SK-N-SH treated with all-trans-retinoic acid at 6 μM for 48 hours (cell line): ENCODE measurements at places on chromosomes 16 and 17.

- peak; percentile 40; the same call in 2 of the 3 replicates for ATAC-seq
Measured at GRCh38 chr17:957856-958421, 21.6 kb downstream of the NXN start.

GRCh38 chr17:48720266-48721008 is 1.9 kb downstream of the PRAC1 start:
- no peak for ATAC-seq

GRCh38 chr17:61261001-61261637 is 138.5 kb upstream of the TBX2 start:
- no peak for ATAC-seq

DNA sequence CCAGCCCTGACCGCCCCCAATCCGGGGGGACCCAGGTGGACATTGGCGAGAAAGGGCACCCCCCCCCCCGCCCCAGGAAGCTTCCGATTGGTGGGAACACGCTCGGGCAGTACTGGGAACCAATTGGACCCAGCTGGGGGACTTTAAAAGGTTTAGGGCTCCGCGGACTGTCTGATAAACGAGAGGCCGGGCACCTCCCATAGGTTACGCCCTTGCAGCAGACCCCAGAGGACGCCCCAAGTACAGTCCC is 245 bp downstream of the TMEM256 start:
- peak; percentile 67 for ATAC-seq

DNA sequence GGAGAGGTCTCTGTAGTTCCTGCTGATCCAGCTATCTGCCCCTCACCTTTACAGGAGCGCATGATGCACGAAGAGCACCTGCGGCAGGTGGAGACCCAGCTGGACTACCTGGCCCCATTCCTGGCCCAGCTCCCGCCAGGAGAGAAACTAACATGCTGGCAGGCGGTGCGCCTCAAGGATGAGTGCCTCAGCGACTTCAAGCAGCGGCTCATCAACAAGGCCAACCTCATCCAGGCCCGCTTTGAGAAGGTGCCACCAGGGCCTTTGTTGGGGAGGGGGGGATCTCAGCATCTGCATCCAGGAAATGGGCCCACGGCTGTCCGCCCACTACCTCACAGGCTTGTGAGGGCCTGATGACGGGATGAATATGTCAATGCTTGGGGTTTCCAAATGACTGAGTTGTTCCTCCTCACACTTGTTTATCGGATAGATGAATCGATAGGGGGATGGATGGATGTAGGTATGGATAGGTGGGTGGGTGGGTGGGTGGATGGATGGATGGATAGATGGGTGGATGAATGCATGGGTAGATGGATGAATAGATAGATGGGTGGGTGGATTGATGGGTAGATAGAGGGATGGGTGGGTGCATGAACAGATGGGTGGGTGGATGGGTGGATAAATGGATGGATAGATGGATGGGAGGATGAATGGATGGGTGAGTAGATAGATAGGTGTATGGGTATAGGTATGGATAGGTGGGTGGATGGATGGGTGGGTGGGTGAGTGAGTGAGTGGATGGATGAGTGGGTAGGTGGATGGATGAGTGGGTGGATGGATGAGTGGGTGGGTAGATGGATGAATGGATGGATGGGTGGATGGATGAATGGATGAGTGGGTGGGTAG is 7.0 kb upstream of the KATNB1 start:
- no peak for ATAC-seq

GRCh38 chr16:85639529-85640253 is 26.6 kb downstream of the GSE1 start:
- peak; percentile 38; the same call in 2 of the 3 replicates for ATAC-seq

DNA sequence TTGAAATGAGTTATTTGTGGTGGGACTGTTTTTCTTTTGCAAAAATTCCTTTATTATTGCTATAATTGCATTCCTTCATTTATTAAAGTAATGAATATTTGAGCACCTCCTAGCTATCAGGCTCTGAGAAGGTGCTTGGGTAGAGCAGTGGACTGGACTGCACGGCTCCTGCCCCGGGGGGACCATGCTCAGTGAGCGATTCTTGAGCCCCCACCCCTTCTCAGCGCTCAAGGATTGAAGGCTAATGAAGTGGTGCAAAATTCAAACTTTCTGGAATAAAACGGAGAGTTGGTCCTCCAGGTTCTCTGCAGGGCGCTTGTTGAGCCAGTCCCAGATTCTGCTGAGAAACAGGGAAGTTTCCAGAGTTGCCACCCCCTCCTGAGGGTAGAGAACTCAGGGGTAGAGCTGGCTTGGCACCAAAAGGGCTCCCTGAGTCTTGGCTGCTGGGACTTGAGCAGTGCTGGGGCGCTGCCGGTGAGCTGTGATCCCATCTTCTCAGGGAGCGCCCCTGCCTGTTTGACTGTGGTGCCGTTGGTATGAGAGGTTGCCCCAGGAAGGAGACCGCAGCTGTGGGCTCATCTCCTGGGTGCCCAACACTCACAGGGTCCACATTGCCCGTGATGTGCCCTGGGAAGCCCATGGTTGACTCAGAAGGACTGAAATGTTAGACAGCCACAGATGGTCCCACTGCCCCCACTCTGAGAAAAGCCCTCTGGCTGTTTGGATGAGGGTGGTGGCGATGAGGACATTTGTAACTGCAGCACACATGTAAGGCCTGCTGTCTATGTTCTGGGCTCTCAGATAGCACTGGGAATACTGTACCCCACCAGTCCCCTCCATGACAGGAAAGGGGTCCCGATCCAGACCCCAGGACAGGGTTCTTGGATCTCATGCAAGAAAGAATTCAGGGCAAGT is 20.0 kb downstream of the KSR1 start:
- no peak for ATAC-seq

GRCh38 chr17:73192894-73193701 is at the start of gene COG1:
TSS of gene COG1 (plus strand) at chr17:73193055. CDS start at chr17:73193070, 15 bp downstream.
- peak; percentile 82 for ATAC-seq

DNA sequence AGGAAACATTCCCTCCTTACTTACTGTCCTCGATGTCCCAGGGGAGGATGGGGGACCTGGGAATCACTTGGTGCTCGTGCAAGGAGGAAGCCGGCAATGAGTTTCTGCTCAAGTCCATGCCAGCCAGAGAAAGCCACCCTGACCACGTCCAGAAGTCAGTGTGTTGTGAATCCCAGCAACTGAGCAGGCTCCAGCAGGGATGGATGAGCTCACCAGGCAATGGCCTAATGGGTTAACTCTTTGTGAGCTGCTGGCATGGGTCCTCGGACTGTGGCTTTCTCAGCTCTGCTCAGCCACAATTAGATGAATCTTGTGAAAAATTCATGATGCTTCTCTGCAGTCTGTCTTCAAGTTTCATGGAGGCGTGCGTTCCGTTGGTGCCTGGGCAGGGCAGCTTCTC is at the start of gene PIRT:
Gene PIRT, minus strand, starts transcription at position 167 of the 400 bp plus-strand sequence. CDS start 12,442 bp downstream, outside the sequence.
- no peak for ATAC-seq

DNA sequence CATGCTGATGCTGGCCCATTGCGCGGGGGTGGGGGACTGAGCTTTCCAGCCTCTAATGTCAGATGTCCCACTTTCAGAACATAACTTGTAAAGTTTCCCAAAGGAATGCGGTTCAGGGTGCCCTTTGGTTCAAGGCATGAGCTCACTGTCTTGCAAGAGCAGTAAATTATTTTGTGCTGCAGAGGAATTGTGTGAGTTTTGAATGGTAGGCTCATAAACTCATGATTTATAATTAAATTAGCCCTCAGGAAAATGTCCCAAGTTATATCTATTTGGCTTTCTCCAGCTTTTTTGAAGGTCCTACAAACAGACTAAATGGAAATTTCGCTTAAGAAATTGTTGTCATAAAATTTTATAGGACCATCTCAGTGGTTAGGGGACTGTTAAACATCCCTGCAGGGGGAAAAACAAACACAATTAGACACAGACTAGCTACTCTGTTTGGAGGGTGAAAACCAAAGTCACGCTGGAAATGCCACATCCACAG is 321.8 kb downstream of the HS3ST3B1 start:
- no peak for ATAC-seq

DNA sequence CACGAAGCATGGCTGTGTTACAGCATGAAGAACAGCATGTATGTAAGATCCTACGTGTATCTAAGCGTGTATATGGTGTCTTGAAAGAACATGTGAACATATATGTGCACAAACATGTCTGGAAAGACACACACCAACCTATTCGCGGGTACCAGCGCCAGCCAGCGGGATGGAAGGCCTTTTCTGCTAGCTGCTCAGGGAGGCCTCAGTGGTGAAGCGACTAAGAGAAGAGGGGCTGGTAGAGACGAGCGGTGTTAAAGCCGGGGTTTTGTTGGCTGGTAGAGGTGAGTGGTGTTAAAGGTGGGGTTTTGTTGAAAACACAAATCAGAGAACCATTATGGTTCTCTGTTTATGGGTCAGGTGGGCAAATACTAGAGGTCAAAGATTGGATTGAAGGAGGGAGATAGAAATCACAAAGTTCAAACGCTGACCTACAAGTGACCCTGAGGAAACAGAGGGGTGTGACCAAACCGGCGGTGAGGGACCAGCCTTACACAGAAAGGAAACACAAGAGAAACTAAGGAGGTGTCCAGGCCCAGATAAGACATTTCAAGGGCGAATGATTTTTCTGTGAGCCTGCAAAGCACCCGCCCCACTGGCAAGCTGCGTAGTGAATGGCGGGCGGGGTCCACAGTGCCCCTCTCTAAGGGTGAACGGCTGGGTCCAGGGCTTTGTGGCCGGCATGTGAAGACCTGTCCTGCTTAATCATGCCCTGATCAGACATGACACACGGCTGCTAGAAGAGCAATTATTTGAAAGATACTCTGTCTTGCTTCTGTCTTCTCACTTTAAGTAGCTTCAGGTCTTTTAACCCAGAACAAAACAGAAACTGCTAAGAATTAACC is 8.1 kb downstream of the ZCCHC14 start:
- ATAC-seq = peak; percentile 6; the same call in 1 of the 3 replicates

DNA sequence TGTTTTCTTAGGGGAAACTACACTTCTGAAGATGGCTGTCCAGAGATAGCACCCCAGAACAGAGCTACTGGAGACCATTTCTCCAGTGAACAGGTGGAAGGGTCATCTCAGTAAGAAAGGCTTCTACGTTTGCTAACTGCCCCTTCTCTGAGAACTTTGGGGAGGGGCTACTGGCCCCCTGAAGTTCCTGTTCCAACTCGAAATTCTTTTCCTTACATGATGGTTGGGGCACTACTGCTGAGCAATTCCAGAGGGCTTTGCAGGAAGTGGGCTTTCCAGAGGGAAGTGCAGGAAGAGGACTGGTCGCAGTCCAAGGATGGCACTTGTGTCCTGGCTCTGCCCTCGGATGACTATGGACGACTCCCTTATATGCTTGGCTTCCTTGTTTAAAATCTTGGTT is 31.2 kb downstream of the TOM1L2 start:
- ATAC-seq = peak; percentile 1; the same call in 2 of the 3 replicates

DNA sequence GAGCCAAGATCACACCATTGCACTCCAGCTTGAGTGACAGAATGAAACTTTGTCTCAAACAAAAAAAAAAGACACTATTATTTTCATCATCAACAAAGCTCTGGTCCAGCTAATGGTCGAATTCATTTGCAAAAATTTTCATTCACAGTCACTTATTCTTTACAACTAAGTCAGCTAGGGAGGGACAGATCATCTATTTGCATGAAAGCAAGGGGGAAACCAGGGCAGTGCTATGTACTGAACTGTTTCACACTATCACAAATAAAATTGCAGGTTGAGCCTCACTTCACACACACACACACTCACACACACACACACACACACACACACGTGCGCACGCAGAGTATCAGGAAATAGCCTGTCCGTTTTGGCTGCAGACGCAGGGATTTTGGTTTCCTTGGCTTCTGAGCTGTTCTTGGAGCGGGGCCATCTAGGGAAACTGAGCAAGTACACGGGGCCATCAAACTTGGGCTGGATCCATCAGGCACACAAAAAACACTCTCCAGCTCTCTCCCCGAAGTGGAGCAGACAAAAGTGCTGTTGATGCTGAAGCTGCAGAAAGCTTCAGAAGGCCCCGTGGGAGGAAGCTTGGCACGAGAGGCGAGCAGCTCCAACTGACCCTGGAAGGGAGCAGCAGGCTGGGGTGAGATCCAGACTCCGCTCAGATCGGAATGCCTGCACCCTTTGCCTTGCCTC is 44.3 kb upstream of the HELZ start:
- ATAC-seq = no peak; the same call in 2 of the 3 replicates

- ATAC-seq = peak; percentile 97
Measured at GRCh38 chr17:19448341-19449268, 37.6 kb downstream of the RNF112 start.

DNA sequence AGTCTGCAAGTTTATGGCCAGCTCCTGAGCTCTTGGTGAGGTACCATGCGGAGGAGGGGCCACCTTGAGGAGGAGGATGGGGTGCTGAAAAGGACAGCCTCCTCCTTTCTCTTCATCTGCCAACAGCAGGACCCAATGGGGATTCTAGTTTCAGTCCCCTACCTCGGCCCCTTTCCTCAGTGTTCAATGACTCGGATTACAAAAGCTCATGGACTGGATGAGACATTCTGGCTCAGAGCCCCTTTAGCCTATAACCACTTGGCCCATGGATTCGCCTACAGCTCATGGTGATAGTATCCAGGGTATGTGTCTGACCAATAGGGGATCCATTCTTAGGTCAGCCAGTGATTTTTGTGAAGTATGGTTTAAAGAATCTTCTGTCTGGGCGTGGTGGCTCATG is 8.5 kb upstream of the PIK3R6 start:
- no peak for ATAC-seq

DNA sequence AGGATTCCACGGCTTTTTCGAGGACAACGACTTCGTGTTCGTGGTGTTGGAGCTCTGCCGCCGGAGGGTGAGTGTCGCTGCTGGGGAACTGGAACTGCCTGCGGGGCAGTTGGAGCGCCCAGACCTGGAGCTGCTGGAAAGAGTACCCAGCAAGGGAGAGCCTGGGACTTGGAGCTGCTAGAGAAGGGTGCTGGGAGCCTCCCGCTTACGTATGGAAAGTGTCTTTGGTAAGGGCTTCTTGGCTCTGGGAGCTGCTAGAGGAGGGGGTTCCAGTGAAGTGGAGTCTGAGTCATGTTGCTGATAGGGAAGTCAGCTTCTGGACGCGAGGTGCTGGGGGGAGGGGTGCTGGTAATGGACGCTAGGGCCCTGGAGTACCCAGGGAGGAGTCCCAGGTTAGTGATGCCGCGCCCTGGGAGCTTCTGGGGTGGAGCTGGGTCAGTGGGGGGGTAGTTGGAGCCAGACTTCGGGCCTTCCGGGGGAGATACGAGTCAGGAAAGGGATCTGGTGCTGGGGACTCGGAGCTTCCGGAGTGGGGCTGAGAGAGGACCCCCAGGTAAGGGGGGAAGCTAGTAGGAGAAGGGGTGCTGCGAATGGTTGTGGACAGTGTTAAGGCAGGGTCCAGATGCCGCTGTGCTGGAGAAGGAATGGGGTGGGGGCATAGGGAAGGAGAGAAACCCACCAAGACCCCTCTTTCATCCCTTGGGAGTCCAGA is 741 bp downstream of the PLK1 start:
- peak; percentile 45 for ATAC-seq

DNA sequence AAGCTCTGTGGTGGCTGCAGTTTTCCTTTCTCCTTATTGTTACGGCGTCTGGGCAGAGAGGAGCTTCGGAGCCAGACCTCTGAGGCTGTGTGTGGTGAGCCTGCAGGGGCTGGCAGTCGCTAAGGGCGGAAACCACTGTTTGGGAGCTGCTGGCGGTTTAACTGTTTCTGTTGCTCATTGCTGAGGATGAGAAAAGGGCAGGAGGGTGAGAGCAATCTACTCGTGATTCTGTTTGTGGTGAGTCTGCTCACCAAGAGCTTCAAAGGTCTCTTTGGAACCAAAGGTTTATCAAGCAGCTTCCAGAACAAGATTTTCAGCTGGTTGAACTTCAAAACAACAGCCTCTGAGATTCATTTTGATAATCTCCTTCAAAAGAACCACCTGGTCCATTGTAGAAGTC is 143.9 kb downstream of the ANKFN1 start:
- peak; percentile 71 for ATAC-seq
